Mammary epithelial cell (primary cell): ENCODE measurements at places on chromosomes 1 and 21. TPM values are rescaled to one million over a fixed set of nuclear protein-coding genes. Genes with fewer than 3 reads are reported as not detected.

Gene SFN
- total RNA-seq = 2,314 and 2,555 TPM in 2 replicates

Gene SIPA1L2
- 3.8 and 6.0 TPM in 2 replicates for total RNA-seq

Gene CFHR5
- not detected in 2 replicates for total RNA-seq

Gene DNASE2B
- not detected in 2 replicates for total RNA-seq

Gene AMY1A
- total RNA-seq = not detected in 2 replicates
